CD4-positive, alpha-beta T cell treated with Interleukin-2 at 100 ng/mL for 4 hours (primary cell): ENCODE measurements at places on chromosomes 7 and 10.
A peak's percentile ranks its signal among the peaks of the same experiment; 100 is the strongest.

DNA sequence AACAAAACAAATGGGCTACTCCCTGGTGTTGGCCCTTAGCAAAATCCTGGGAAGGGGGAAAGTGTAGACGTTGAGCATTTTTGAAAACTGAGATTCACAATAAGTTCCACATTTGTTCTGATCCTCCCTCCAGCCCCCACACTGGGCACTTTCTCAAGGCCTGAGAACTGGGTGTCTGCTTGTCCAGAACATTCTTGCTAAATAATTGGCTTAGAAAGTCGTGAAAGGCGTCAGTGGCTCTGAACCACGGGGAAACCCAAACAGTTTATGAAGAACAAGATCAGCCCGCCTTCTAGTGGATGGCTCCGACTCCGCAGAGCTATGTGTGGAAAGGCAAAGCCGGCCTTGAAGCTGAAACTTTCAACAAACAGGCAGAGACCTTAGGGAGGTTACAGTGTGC, 370.1 kb downstream of the PRPF18 start:
- DNase-seq = no peak

DNA sequence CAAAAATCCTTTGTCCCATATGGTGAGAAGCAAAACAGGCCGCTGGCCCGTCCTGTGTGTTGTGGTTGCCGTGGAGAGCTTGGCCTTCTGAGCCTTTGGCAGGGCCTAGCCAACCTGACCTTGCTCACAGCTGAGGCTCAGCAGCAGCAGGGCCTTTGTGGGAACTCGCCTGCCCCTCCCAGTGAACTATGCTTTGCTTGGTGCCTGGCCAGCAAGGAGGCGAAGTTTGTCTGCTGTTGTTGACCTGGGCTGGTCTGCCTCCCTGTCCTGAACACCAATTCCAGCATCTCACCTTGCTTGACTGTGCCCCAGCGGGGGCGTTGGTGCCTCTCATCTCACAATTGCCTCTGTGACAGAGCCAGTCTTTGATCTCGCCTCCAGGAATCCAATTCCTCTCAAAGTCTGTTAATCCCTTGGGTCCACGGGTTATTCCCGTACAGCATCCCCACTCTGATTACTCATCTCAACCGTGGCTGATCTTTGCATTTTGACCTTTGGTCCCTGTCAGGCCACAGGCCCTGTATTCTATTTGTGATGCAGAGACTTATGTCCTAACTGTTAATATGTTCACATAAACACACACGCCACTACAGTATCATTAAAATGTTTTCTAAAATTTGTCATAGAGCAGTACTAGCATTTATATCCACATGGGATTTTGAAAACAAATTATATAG, 22.6 kb downstream of the EPDR1 start:
- DNase-seq = no peak

DNA sequence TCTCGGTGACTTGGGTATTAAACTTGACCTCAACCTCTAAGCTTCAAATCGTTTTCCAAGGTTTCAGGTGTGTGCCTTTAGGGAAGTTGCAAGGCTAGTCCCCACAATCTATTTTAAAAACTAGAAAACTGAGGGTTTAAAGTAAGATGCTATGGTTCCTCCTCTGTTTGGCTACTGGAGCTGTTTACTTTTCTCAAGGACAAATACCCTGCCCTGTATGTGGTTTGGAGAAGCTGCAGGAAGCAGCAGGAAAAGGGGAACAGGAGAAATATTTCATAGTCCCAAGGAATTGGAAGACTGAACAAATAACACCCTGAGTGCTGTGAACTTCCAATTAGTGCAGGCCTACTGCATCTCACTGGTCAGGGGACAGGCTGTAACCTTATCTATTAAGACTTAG, 135.9 kb downstream of the NRP1 start:
- DNase-seq = no peak

DNA sequence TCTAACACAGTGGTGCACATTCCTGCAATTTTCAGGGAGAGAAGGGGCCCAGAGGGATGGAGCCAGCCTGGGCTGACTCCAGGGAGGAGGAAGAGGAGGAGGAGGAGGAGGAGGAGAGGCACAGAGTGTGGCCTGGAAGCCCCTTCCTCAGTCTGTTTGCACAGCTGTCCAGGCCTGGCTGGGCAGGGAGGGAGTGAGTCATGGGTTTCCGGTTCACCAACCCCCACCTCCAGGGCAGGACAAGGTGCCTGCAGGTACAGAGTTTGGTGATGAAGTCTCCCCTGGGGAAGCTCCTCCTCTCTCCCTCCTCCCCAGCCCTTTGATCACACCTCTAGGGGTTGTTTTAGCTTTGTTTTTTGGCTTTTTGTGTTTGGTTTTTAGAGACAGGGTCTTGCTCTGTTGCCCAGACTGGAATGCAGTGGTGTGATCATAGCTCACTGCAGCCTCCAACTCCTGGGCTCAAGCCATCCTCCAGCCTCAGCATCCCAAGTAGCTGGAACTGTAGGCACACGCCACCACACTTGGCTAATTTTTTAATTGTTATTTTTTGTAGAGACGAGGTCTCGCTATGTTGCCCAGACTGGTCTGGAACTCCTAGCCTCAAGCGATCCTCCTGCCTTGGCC, 77.5 kb upstream of the CUX1 start:
- DNase-seq = no peak

- peak; percentile 66 for DNase-seq
These were observed 28.7 kb downstream of the PNPLA8 start for GRCh38 chr7:108497082-108497725.

GRCh38 chr10:29131952-29132547, 156.8 kb upstream of the LYZL1 start:
- no peak for DNase-seq

DNA sequence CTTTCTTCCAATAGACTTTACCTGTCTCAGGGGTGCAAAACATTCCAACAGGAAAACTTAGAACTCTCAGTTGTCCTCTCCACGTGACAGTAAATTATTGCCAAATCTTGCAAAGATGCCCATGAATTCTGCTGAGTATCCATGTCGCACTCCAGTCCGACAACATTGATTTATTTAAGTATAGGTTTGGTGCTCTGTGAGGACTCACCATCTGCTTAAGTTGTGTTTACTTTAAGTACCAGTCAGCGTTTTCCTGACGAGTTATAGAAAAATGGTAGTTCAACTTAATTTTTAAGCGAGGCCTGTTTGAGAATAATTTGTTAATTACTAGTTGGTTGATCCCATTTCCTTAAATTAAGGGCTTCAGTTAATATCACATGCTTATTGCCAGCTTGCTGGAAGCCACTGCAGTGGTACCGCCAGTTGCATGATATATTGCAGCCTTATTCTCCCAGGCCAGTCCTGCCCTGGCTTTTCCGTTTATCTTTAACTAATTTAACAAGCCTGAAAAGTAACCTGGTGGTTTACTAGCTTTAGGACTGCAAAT, 27.8 kb downstream of the CREB5 start:
- DNase-seq = no peak

GRCh38 chr10:21520949-21521348, 4.5 kb downstream of the SKIDA1 start:
- no peak for DNase-seq

DNA sequence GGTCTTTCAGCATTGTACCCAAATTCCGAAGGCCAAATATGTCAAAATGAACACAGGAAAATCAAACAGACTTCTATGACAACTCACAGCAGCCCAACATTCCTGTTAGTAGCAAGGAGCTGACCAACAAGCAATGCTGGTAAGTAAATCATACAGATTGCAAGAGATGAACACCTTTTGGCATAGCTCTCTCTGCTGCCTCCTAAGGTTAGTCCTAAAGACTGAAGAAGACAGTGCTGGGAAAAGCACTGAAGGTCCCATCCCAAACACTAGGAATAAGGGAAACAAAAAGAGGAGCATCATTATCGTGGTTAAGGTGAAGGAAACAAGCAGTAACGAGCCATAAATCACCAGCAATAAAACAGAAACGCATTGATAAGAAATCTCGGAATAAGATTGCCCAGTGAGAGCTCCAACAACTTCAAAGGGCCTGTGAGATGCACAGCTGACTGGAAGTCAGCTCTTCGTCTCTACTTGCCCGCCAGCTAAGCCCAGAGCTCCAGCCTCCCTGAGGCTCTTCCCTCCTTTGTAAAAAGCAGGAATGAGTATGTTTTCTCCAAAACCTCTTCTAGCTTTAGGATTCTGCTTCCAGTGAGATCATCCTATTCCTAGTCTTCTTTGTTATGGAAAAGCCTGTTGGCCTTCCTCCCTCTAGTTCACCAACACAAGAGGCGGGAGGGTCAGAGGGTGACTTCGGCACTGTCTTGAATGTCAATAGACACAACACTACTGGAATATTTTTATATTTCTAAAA, 15.3 kb downstream of the NUDT5 start:
- DNase-seq = no peak

DNA sequence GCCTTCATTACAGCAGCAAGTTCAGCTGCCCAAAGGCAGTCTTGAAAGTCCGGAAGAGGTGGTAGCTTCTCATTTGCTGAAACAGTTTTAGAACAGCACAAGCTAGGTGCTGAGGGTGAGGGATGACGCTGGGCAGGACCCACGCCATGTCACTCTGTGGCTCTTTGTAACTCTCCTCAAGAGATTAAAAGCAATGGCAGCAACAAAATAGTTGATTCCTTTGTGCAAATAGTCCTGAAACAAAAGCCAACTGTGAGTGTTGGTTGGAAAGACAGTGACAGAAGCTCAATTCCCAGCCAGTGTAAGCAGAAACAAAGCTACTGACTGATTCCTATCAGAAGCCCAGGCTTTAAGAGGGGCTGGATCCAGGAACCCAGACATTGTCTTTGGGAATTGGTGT, 47.6 kb upstream of the AQP1 start:
- no peak for DNase-seq

- peak; percentile 27 for DNase-seq
These were observed 58.3 kb downstream of the MALSU1 start for GRCh38 chr7:23357190-23358093.

- DNase-seq = peak; percentile 24
These were observed 1.5 kb downstream of the IL6 start for GRCh38 chr7:22728401-22729029.

GRCh38 chr7:143434660-143435059, 8.6 kb upstream of the TAS2R60 start:
- DNase-seq = no peak
